Progenitor cell of endocrine pancreas (in vitro differentiated cells): ENCODE measurements at places on chromosomes 16 and 17.

GRCh38 chr16:5841974-5842373 is 744.4 kb upstream of the EEF2KMT start:
- DNase-seq: no peak

DNA sequence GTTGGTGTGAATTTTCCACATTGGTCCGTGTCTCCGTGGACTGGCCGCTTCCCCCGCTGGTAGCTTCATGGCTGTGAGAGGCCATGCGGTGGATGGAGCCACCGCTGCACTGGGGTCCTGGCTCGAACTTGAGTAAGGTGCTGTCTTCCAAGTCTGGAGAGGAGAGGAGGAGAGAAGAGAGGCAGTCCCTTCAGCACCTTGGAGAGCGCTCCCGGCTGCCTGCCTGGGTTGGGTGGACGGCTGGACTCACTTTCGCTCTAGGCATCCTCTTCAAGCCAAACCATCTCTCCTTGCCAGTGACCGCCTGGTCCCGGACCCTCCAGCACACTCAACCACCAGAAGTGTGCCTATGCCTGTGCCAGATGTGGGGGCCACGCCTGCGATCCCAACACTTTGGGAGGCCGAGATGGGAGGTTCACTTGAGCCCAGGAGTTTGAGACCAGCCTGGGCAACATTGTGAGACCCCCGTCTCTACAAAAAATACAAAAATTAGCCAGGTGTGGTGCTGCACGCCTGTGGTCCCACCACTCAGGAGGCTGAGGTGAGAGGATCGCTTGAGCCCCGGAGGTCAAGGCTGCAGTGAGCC is 6.2 kb downstream of the JPH3 start:
- DNase-seq: peak; percentile 83

DNA sequence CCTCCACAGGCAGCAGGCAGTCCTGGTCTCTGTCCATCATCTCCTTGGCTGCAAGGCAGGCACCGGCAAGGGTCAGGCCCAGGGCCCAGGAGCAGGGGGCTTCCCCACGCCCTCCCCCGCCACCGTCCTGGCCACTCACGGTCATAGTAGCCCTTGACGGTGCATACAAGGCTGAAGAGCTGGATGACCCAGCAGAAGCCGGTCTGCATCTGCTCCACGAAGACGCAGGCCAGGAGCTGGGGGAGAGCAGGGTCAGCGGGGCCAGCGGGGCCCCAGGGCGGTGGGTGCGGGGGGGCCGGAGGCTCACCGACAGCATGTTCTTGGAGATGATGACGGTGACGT is 20.1 kb downstream of the CTU2 start:
- no peak for DNase-seq

- DNase-seq: no peak
These were observed 31.4 kb upstream of the CACNG5 start for GRCh38 chr17:66803474-66803951.

- DNase-seq: no peak
These were observed 162.2 kb downstream of the COPRS start for GRCh38 chr17:31696703-31697325.

DNA sequence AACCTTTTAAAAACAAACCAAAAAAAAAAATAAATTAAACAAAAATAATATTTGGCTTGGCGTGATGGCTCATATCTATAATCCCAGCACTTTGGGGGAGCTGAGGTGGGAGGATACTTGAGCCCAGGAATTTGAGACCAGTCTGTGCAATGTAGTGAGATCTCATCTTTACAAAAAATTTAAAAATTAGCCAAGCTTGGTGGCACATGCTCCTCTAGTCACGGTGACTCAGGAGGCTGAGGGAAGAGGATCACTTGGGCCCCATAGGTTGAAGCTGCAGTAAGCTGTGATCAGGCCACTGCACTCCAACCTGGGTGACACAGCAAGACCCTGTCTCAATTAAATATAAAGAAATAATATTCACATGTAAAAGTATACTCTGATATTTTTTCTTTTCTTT is 12.2 kb downstream of the GNGT2 start:
- no peak for DNase-seq

- no peak for DNase-seq
These were observed 12.4 kb downstream of the NMT1 start for GRCh38 chr17:45073414-45074070.

DNA sequence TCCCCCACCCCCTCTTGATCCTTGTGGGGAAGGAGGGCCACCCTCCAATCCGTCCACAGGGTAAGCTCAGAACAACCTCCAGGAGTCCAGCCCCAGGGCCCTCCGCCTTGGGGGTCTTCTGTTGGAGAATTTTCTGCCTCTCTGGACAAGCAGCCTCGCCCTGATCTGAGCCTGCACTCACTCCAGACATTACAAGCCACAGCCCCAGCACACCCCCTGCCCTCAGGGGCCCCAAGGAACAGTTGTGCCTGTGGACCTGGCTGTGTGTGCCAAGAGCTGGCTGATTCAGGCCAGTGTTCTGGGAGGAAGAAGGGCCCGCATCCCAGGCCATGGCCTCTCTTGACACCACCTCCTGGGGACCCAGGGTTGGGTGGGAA is 477 bp upstream of the ARHGAP27 start:
- DNase-seq: no peak

DNA sequence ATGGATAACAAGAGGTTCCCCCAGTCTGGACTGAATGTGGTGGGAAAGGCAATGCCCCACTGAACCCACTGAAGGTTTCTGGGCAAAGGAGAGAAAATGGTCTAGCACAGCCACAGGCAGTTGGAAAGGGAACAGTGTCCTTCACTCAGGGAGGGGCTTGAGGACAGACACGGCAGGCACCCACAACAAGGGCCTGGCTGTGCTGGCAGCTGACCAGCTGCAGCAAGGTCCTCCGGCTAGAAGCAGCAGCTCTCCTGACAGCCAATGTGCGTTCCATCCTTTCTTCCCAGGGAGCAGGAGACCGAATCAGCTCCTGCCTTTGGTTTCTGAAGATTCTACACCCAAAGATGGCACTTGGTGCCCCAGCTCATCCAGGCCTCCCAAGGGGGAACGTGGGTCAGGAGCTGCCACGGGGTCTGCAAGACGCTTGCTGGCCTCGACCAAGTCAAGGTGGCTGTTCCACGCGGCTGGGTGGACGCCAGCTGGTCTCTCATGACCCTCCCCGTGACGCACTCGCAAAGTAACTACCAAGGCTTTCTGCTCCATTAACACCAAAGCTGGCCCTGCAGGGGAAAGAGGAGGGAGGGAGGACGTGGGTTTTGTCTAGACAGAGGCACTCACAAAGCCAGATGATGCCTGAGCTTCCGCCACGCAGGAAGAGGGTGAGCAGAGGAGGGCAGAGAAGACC is 11.1 kb downstream of the ABR start:
- DNase-seq: no peak

DNA sequence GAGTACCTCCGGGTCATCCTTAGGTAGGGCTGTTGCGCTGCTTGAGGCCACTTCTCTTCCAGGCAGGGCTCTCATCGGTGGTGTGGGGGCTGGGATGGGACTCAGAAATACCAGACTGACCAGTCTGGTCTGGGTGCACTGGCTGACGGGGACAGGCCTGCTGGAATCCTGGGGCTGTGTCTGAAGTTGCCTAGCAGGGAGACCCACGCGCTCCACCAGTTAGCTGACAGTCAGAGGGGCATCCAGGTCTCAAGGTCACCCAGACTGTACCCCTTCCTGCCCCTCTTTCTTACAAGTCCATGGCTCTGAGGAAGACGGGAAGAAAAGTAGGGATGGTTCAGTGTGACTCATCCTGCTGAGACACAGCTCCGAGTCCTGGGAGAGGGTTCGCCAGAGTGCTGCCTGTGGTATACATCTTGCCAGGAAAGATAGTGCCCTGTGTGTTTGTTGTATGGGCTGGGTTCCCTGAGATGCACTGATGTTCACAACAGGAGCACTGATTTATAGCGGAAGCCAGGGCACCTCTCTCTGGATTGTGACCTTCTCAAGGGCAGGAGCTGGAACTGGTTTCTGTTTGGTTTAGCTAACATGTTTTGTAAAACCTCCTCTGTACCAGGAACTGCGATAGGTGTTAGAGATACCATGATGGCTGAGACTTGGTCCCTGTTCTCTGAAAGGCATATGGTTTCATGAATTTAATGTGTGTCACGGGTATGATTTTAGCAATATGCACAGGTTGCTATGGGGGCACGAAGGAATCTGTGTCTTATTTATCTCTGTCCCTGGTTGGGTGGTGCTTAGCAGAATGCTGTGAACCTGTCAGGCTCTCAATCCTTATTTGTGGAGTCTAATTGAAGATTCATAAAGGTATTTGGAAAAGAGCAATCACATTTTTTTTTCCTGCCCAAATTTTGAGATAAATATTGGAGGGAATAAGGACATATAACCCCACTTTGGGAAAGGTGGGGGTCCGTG is 97.5 kb downstream of the OR1D5 start:
- DNase-seq: no peak

DNA sequence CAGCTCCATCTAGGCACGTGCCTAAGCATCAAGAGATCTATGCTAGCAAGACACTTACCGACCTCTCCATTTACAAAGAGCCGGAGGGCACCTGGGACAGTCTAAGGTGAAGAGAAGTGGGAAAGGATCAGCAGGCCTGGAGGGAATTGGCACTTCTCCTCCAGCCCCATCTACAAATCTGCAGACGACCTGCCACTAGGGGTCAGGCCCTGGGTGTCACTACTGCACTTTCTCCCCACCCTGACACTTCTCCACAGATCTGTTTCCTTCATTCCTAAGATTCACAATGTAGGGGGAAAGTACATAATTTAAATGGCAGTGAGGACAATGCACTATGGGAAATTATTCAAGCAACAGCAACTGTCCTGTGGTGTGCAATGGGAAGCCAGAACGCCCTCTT is 8.1 kb downstream of the MKS1 start:
- no peak for DNase-seq

DNA sequence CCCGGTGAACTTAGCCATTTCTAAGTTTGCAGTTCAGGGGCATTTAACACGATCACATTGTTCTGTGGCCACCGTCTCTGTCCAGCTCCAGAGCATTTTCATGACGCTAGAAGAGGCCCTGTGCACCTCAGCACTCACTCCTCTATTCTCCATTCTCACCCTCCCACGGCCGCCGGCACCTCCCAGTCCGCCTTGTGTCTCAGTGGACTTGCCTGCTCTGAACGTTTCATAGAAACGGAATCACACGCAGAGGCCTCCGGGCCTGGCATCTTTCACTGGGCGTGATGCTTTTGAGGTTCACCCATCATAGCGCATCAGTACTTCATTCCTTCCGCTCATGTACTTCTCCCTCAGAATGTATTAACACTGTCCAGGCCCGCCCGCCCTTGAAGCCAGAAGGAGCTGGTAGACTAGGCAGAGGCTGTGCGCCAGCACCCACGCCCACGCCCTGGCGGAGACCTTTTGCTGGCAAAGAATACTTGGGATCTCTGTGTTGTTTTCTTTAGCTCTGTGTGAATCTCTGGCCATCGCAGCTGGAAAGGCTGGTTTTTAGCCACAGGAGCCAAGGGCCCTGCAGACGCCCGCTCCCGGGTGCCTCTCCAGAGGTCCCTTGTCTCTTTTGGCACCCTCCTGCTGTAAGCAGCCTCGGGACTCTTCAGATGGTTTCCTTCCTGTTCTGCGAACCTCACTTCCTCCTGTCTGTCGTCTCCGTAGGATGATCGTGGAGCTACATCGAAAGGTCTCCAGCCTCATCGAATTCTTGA is 23.4 kb upstream of the JPT2 start:
- no peak for DNase-seq

DNA sequence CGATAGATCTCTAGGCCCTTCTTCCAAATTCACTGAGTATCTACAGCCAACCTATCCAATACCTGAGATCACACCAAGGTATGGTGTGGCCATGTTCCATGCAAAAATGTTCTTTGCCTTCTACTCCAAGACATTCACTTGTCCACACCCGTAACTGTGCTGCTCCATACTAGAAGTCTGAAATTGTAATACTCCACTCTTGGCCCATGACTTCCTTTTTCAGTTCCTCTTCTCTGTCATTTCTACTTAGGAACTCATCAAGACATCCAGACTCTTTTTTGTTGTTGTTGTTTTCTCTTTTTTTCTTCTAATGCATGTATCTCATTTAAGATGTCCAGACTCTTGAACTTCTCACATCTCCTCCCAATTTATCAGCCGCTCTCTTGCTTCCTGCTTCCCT is 42.5 kb upstream of the KSR1 start:
- no peak for DNase-seq

DNA sequence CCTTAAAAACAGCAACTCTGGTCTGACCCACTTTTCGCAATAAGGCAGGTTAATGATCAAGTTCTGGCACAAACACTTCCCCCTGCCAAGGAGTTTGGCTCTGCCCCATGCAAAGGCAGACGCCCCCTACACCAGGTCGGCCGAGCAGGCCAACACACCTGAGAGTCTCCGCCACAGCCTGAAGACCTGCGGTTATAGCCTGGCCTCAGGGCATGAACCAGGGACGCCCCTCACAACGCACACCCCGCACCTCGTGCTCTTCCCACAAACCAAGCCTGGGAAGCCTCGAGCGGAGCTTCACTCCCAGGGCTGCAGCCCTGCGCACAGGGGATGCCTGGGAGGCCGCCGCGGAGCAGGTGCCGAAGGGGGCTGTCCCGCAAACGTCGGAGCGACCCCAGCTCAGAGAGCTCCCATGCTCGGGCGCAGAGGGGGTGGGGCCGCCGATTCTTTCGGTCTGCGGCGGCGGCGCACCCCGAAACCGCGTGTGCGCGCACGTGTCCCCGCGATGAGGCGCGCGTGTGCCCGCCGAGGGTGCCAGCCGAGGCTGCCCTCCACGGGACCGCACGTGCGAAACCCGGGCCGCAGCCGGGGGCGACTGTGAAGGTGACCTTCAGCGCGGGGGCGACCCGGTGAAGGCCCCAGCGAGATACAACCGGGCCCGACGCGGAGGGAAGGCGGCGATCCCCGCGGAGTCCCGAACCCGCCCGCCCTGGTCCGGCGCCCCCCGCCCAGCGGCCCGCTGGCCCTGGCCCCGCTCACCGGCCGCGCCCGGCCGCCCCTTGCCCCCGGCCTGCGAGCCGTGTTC is 559 bp downstream of the CLUH start:
- no peak for DNase-seq

- no peak for DNase-seq
These were observed 1.6 kb downstream of the AHSP start for GRCh38 chr16:31529108-31529936.

GRCh38 chr17:62895320-62896301 is 70.4 kb upstream of the TANC2 start:
- no peak for DNase-seq

- no peak for DNase-seq
These were observed 74.8 kb downstream of the XYLT1 start for GRCh38 chr16:17395849-17396480.

DNA sequence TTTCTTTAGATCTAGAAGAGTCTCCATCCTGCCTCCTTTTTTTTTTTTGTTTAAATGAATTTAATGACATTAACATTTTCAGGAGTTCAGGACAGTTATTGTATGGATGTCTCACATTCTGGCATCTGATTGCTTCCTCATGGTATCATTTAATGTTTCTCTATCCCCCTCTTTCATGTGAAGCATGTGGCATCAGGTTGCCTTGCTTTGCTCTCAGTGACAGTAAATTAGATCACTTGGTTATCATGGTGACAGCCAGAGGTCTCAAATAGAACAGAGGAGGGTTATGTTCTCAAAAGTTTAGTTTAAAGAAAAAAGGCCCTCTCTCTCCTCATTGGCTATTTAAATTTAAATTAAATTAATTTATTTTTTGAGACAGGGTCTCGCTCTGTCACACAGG is 74.1 kb downstream of the WWP2 start:
- no peak for DNase-seq

- no peak for DNase-seq
These were observed 21.0 kb upstream of the NOMO2 start for GRCh38 chr16:18582902-18583301.
